Stimulated activated CD4-positive, alpha-beta T cell treated with anti-CD3 and anti-CD28 coated beads, Interleukin-12 subunit alpha, Interleukin-12 subunit beta, amount 100 ng/mL, for 24 hours (primary cell): ENCODE measurements at places on chromosomes 5 and 9.
A peak's percentile ranks its signal among the peaks of the same experiment; 100 is the strongest.

GRCh38 chr9:80061940-80062339, 490.2 kb downstream of the TLE4 start:
- DNase-seq, result no peak

DNA sequence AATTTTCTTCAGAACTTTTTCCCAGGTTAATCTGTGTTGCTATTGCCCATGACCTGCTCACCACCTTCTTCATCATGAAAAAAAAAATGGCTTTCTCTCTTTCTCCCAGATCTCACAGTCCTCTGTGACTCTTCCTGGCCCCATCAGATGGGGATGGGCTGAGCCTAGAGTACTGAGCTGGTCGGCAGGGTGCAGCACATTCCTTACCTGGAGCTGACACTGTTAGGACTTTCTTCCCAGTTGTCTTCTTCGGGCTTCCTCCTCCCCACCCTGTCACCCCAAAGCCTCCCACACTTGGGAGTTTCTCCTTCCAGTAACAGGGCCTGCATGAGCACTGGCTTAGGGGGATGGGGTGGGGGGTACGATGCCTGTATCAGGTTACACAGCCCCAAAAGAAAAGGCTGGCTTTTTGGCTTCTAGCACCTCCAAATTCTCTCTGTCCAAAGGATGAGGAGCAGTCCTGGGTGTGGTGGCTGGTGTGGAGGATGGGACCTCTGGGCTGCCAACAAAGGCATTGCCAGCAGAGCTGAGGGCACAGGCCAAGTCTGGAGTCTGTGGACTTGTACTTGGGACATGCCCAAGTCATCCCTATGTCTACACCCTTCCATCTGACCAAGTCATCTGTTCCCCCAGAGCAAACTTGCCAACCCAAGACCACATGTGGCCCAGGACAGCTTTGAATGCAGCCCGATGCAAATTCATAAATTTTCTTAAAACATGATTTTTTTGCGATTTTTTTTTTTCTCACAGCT, 68.0 kb upstream of the HSPA9 start:
- DNase-seq, result no peak

GRCh38 chr9:17269799-17270198, 135.0 kb downstream of the CNTLN start:
- DNase-seq, result no peak

- DNase-seq, result no peak
These were observed 893.9 kb upstream of the DMAC1 start for GRCh38 chr9:8693464-8693863.

DNA sequence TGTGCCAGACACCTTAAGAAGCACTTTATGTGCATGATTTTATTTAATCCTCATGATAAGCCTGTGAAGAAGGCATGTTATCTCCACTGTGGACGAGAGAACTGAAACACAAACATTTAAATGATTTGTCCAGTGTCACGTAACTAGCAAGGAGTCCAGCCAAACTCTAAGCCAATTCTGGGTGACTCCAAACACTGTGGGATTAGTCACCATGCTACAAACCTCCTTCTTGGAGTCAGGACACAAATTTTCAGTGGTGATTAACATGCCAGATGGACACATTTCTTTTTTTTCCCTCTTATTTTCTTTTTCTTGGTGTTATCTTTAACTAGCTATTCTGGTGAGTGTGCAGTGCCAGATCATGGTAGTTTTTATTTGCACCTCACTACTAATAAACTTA, 316.8 kb downstream of the NDUFS4 start:
- DNase-seq, result no peak

GRCh38 chr5:167415779-167416746, 875.4 kb upstream of the WWC1 start:
- DNase-seq, result no peak

- no peak for DNase-seq
These were observed 4.4 kb downstream of the FSD1L start for GRCh38 chr9:105452185-105452584.

DNA sequence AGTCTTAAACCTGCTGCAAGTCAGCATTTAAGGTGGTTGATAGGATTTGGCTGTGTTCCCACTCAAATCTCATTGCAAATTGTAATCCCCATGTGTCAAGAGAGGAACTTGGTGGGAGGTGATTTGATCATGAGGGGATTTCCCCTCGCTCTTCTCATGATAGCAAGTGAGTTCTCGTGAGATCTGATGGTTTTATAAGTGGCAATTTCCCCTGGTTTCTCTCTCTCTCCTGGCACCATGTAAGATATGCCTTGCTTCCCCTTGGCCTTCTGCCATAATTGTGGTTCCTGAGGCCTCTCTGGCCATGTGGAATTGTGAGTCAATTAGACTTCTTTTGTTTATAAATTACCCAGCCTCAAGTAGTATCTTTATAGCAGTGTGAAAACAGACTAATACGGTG, 84.3 kb upstream of the SMC2 start:
- DNase-seq, result no peak

DNA sequence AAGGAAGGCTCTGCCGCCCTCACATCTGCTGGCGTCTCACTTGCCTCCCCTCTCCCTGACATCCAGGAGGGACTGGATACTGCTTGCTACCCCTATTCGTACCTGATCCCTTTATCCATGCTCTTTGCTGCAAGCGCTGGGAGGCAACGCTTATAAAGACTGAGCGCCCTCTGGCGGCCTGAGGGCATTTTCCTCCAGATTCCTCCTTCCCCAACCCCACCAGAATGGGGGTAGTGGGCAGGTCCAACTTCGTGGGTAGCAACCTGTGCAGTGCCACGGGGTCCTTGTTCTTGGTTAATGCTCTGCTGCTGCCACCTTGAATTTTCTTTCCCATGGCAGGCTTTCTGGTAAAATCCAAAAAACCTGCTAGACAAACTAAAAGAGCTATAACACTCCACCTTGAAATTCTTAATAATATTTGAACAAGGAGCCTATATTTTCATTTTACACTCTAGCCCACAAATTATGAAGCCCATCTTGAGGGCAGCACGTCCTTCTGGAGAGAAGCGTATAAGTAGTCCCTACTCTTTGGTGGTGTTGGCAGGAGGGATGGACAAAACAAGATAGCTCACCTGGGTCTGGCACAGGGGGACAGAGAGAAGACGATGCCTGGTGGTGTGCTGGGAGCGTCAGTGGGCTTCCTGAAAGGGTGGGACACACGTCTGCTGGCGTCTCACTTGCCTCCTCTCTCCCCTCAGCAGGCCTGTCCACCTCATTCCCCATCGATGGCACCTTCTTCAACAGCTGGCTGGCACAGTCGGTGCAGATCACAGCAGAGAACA, 52.5 kb downstream of the JADE2 start:
- DNase-seq, result peak; percentile 76

GRCh38 chr5:107618242-107618641, 52.5 kb downstream of the EFNA5 start:
- no peak for DNase-seq

GRCh38 chr9:133842174-133842573, 104.0 kb upstream of the SARDH start:
- no peak for DNase-seq

DNA sequence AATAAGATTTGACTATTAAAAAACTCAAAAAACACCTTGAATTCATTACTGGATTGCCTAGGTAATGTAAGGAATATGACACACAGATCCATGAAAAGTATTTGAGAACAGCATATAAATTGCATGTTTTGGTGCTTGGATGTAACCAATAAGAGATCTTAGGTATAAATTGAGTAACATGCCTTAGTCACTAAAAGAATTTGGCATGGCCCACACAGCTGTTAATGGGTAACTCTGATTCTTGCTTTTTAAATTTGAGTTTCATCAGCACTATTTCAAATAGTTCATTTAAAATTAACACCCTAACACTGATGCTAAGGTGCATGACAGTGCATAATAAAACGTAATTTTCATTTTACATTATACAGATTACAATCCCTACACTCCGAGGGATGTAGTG, 779.3 kb upstream of the WWC1 start:
- no peak for DNase-seq

DNA sequence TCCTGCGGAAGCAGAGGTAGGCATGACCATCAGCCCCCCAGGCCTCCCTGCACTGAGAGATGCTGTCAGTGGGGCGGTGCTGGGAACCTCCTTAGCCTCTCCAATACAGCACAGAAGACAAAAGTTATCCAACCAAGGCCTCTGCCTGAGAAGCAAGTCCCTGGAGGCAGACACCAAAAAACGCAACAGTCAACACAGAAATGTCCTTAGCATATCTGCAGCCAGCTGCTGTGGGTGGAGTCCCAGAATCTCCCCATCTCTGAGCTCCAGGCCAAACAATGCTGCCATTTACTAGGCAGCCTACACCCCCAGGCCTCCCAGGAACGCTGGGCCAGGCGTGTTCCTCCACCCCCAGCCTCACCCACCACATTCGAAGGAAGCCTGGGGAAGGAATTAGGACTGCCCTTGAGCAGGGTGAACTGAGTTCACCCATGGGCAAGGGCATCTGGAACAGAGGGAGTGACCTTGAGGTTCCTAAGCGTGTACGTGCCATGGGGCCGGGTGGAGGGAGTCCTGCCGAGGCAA, 43.7 kb downstream of the STK10 start:
- DNase-seq, result no peak

- DNase-seq, result peak; percentile 50
These were observed 17.7 kb downstream of the IL31RA start for GRCh38 chr5:55868846-55869245.

- DNase-seq, result no peak
These were observed 169.7 kb downstream of the DTWD2 start for GRCh38 chr5:118818604-118819003.

GRCh38 chr9:121297389-121297788, 29.4 kb downstream of the GSN start:
- DNase-seq, result no peak
